Type B pancreatic cell (in vitro differentiated cells): ENCODE measurements at places on chromosomes 7 and 10.

- DNase-seq: no peak
Measured at GRCh38 chr7:74231232-74231590, 21.4 kb downstream of the LAT2 start.

GRCh38 chr7:142876236-142876960, 9.1 kb downstream of the TRPV6 start:
- DNase-seq: no peak

DNA sequence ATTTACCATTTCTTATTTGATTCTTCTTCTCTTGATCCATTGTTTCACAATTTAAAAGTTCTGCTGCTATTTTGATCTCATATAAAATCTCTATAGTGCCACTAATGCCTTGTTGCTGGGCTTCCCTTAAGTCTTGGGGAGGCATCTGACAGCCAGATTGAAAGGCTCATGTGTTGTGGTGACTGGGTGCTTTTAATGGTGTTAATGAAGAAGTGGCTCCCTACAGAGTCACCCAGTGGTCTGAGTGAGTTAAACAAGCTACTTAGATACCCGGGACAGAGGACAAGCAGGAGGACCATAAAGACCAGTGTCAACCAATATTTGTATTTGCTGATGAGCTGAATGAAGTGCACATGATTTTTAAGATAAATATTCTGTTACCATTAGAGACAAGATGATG, 176.4 kb upstream of the HABP2 start:
- DNase-seq: no peak

DNA sequence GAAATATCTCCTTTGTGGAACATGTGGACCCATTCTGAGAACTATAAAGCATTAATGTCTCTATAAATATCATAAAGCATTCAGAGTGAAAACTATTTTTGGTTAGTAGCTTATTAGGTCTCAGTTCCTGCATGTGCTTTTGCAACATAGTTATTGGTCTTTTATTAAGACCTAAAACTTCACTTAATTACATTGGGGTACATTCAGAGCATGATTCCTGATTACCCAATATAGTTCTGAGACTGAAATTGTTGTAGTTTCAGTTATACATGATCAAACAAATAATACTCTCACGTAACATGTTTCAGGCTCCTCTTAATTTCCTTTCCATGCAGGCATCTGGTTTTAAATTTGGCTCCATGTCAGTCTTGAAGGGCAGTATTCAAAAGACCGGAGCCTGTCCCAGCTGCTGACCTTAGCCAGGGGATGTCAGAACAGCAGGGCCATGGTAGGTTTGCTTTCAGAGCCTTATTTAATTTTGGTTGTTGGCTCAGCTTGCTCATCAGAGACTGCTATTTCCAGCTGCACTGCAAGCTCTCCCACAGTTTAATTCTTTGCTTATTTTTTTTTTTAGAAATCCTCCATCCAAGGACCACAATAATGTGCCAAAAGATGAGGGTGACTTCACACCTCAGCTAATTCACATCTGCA, 447.8 kb upstream of the FZD8 start:
- DNase-seq: no peak
